ENCODE measurements at places on chromosomes 4 and X.

DNA sequence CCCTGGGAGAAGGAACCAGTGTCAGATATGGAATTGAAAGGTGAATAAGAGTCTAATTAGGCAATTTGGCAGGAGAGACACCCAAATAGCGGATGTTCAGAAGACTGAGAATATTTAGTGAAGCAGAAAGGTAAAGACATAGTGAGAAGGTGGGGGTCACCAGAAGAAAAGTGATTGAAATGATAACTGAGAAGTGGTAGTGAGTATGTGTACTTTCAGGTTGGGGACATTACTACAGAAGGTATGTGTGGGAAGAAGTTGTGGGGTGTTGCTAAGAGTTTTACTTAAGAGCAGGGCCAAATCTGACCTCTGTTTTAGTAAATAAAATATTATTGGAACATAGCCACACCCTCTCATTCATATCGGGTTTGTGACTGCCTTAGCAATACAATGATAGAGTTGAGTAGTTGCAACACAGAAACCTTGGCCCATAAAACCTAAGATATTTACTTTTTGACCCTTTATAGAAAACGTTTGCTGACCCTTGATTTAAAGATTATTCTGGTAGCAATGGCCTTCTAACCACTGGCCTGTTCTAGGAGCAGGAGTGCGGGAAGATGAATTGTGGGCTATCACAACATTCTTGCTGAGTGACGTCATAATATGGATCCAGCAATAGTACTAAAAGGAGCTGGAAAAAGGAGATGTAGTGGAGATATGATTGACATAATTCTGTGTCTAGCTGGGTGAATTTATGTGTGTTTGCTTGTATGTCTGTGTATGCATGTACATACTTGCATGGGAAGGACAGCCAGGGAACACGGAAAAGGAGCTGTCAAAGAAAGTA is 115.3 kb downstream of the HS3ST1 start:
- DNase-seq = no peak

DNA sequence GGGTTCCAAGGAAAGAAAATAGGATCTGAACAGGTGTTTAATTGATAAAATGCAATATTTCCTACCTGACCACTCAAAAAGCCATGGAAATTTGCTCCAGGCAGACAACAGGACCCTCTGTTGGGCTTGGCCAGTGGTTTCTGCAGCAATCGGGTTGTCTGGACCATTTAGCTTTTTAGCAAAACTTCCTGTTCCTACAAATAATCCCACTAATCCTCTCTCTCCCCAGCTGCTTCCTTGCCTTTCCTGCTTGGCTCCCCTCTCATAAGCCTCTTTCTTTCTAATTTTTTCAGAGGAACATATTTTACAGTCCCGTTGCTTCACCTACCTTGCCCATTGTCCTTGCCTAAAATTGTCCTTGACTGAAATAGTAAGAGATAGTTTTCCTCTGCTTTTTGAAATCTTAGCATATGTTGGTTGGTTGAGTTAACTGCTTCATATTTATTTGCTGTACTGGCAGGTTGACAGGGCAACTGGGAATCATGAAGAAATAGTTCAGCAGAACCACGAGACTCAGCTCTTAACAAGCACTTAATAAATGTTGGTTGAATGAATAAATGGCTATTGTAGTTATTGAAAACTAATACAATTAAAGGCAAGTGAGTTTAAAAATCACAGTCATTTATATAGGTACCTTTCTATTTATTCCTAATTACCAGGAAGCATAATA is 259.8 kb downstream of the KCNIP4 start:
- no peak for DNase-seq

- DNase-seq = no peak
Observed at GRCh38 chr4:140703463-140703862, 52.7 kb downstream of the TBC1D9 start.

DNA sequence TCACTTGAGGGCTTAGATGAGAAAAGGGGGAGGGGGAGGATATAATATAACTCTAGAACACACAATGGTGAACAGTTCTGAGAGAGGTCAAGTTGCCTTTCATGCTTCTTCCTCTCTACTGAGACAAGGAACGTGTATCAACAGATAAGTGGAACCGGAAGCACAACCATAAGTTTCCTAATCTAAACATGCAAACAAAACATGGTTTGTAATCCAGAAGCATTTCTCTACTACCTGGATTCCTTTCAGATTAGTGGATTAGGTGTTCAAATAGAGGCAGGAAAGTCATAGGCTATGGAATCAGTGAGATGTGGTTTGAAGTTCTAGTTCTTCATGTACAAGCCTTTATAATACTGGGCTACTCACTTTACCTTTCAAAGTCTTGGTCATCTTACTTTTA is 460.6 kb downstream of the IDS start:
- no peak for DNase-seq

DNA sequence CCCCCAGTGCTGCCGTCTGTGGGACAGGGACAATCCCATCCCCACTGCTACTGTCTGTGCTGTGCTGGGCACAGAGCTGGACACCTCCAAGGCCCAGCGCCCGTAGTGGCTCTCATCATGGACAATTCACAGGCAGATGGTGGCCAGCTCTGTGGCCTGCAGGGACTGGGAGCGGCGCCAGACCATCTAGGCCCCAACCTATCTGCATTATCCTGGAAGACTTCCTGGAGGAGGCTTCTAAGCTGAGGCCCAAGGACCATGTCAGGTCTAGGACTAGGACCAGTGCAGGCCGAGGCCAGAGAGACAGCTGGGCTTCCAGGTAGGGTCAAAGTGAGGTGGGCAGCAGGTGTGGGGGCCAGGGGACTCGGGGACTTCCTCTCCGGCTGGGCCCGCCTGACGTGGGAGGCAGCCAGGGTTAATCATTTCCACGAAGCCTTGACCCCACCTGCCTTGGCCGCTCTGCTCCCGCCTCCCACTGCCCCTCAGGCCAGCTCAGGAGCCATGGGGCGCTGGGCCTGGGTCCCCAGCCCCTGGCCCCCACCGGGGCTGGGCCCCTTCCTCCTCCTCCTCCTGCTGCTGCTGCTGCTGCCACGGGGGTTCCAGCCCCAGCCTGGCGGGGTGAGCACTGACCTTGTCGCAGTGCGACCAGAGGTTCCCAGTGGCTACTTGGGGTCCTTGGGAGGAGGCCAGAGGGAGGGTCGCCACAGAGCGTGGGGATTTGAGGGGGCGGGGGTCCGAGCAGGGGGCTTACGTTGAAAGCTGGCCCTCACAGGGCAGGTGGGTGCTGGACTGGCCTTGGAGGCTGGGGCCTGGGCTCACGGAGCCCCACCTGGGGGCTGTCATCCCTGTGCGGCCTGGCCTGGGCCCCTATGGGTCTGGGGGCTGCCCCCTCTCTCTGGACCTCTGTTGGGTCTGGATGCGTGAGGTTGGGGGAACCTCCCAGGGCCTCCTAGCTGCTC is at the start of gene HGFAC:
HGFAC (plus strand) TSS at position 468 of the 959 bp plus-strand sequence; CDS start at position 502, 34 bp downstream.
- no peak for DNase-seq

DNA sequence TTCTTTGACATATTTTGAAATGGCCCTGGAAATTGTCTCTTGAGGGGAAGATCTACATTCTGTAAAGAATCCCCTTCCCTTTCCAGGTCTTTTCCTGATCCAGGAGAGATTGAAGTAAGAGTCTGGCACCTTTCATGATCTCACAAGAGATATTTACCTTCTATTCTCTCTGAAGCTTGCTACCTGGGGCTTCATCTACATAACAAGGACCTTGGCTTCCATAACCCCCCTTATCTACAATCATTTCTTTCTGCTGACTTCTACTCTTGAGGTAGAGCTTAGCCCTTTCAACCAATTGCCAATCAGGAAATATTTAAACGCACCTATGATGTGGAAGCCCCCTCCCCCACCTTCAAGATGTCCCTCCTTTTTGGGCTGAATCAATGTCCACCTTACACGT is 383.7 kb upstream of the MAGEB18 start:
- no peak for DNase-seq

DNA sequence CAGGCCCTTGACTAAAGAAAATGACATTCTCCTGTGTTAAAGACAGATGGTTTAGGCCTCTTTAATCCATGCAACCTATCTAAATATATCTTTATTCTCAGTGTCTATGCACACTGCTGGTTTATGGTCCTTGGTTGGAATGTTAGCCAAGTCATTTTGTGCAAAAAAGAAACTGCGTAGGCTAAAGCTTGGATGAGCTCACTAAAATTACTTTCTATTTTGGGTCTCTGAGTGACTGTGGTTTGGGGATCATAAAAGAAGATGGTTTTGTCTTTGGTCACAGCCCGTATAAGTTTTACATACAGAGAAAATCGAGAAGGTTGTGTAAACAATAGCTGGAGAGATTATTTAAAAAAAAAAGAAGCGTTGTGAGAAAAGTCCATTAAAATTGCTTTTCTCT is 443.6 kb downstream of the UBE2NL start:
- no peak for DNase-seq

GRCh38 chr4:177441061-177441802 is 1.0 kb downstream of the AGA start:
- no peak for DNase-seq

DNA sequence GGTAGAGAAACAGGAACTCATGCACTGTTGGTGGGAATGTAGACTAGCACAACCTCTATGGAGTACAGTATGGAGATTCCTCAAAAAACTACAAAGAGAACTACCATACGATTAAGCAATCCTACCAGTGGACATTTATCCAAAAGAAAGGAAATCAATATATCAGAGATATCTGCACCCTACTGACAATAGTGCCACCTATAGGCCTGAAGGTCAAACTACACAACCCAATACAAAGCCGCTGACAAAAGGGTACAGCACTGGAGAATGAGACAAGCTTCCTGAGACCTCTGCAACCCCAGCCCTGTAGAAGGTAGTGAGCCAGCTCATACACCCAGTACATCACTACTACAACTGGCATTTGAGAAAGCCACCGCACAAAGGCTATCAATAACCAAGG is 67.1 kb downstream of the CBR4 start:
- DNase-seq = no peak

GRCh38 chrX:68942104-68942503 is 113.3 kb downstream of the EFNB1 start:
- DNase-seq = no peak

DNA sequence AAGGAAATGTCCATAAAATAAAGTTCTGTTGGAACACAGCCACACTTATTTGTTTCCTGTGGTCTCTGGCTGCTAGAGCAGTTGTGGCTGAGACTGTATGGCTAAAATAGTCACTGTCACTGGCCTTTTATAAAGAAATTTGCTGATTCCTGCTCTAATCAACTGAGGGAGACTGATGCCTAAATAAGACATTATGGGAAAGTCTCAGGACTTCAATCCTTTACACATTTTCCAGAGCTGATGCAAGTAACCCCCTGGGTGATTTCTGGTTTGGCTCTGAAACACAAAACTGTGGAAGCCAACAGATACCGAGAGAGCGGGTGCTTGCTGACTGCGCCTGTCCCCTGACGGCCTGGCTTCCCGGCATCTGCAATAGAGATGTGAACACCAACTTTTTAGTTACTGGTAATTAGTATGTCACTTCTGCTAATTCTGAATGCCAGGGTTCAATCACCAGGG is 64.0 kb downstream of the POLR2B start:
- DNase-seq = no peak

GRCh38 chr4:120753854-120754253 is 168.7 kb downstream of the PRDM5 start:
- no peak for DNase-seq

DNA sequence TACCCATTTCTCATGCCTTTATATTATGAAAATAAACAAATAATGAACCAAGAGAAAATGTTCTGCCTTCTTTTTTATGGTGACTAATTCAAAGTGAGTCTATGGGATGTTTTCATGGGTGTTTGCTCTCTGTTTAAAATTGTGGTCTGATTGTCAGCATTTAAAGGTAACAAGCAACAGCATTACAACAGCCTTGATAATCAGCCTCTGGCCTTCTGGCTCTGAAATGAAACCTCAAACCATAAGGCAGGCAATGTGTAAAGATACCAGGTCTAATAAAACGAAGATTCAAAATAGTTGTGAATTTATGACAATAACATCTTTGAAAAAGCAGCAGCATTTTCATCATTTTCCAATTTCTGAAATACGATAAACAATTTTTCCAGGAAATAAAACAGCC is 63.7 kb downstream of the FAM13A start:
- no peak for DNase-seq

DNA sequence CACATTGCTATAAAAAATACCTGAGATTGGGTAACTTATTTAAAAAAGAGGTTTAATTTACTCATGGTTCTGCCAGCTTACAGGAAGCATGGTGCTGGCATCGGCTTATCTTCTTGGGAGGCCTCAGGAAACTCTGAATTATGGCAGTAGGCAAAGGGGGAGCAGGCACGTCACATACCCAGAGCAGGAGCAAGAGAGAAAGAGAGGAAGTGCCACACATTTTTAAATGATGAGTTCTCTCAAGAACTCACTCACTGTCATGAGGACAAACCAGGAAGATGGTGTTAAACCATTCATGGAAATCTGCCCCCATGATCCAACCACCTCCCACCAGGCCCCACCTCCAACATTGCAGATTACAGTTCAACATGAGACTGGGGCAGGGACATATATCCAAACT is 10.0 kb upstream of the AFF1 start:
- no peak for DNase-seq

DNA sequence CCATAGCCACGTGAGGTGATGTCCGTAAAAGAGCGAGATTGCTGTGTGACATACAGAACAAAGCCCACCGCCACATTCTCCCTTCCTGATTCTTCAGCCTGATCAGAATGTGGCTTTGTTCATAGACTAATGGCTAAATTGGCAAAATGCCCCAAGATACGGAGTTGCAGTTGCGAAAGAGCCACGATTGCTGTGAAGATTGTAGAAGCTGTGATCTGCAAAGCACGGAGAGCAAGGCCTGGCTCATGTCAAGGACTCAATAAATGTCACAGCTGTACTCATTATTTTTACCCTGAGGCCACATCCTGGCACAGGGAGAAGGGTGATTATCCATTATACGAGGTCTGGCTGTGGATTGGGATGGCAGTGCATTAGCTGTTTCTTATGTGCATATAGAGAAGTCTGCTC is 34.2 kb downstream of the ARSD start:
- no peak for DNase-seq

- no peak for DNase-seq
Observed at GRCh38 chrX:145792281-145792680, 25.3 kb upstream of the SLITRK2 start.

- DNase-seq = no peak
Observed at GRCh38 chrX:46597771-46598170, 24.2 kb downstream of the CHST7 start.

DNA sequence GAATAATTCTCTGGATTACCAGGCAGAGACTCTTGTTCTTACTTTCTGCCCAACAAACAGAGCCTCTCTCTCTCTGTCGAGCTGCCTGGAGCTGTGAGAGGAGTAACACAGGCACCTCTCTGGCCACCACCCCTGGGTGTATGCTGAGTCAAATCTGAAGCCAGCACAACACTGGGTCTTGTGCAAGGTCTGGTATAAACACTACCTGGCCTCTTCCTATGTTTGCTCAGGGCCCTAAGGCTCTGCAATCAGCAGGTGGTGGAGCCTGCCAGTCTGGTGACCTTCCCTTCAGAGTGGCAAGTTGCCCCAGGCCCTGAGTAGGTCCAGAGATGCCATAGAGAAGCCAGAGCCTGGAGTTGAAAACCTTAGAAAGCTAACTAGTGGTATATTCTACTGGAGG is 139.9 kb downstream of the CPXCR1 start:
- no peak for DNase-seq

GRCh38 chrX:24243188-24243587 is 70.7 kb downstream of the SUPT20HL2 start:
- no peak for DNase-seq
